ENCODE measurements at places on chromosomes 16 and 17.

- DNase-seq: no peak
Measured at GRCh38 chr16:84800158-84800978, 19.4 kb upstream of the CRISPLD2 start.

- no peak for DNase-seq
Measured at GRCh38 chr16:76899767-76900166, 291.2 kb upstream of the MON1B start.

GRCh38 chr17:31548709-31549108 is 157.2 kb downstream of the RAB11FIP4 start:
- no peak for DNase-seq

DNA sequence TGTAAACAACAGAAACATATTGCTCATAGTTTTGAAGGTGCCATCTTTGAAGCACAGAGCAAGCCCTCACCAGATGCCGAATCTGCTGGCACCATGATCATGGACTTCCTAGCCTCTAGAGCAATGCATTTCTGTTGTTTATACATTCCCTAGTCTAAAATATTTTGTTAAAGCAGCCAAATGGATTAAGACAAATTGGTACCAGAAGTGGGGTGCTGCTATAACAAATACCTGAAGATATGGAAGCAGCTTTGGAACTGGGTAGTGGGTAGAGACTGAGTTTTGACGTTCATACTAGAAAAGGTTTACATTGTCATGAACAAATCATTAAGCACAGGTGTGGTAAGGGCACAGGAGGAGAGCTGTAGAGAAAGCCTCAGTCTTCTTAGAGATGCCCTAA is 13.6 kb downstream of the SGF29 start:
- no peak for DNase-seq

DNA sequence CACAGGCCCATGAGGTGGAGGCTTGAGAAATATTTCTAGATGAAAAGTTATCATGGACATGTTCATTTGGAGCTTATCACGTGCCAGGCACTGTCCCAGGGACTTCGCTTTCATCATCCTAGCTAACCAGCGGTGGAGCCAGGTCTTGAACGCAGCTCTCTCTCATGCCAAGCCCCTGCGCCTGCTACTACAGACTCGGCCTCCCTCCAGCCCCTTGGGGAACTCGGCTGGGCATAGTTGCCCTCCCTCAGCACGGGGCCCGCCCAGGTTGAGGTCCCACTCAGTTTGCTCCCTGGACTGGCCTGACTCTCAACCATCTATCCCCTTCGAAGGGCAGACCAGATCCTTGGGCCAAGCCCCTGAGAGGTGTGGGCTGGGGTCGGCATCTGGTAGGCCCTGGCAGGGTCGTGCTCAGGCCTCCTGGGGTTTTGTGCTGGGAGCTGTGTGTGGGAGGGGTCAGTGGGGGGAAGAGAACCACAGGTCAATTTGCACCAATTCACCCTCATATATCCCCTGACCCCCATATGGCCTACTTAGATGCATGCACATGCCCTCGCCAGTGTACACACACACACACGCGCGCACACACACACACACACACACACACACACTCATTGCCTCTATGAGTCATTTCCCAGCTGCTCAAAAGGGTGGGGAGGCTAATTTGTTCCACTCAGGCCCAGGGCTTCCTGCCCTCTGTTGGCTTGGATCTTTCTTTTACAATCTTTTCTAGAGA is 12.1 kb upstream of the SCN4A start:
- DNase-seq: peak; percentile 88

DNA sequence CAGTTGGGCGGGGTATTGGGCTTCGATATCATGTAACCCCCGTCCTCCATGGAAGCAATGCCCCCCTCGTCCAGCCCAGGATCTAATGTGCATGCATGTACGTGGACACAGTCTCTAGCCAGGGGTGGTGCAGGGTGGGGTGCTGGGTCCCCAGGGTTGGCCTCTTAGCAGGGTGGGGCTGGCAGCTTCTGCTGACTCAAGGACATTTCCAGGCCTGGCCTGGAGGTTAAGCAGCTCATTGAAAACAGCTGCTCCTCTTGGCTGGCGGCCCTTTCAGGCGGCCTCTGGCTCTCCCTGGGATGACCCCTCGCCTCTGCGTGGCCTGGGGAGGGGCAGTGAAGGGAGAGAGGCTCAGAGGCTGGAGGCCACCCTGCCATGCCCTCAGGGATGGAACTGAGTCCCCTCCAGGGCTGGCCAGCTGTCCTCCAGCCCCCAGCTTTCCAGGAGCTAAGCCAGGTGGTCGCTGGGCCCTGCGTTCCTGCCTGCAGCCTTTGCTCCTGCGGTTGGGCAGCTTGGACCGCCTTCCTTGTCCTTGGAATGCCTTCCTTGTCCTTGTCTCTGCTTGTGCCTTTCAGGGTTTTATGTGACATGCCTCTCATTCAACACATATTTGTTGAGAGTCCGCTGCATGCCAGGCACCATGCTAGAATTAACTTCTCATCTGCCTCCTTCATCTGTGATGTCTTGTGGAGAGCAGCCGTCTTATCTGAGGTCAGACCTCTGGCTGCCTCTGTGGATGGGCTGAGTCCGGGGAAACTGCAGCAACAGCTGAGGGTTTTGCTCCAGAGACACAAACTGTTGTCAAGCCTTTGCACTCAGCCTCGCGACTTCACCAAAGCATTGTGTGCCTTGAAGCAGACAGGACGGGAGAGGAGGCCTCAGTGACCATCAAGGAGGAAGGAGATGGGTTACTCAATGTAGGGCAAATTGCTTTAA is 26.6 kb downstream of the MRC2 start:
- DNase-seq: peak; percentile 82

DNA sequence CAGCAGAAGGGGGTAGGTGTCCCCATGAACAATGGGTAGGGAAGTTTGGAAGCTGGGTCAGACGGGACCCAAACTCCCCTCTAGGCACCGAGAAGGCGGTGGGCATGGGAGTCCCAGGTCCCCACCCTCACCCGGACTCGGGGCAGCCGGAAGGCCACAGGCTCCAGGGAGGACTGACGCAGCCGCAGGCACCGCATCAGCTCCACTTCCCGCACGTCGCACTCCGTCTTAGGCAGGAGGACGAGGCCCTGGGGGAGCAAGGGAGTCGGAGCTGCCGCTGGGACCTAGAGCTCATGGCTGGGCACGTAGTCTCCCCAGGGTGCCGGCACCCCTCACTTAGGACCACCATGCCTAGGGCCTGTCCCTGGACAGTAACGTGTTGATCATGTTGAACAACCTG is 7.1 kb upstream of the PAM16 start:
- no peak for DNase-seq

DNA sequence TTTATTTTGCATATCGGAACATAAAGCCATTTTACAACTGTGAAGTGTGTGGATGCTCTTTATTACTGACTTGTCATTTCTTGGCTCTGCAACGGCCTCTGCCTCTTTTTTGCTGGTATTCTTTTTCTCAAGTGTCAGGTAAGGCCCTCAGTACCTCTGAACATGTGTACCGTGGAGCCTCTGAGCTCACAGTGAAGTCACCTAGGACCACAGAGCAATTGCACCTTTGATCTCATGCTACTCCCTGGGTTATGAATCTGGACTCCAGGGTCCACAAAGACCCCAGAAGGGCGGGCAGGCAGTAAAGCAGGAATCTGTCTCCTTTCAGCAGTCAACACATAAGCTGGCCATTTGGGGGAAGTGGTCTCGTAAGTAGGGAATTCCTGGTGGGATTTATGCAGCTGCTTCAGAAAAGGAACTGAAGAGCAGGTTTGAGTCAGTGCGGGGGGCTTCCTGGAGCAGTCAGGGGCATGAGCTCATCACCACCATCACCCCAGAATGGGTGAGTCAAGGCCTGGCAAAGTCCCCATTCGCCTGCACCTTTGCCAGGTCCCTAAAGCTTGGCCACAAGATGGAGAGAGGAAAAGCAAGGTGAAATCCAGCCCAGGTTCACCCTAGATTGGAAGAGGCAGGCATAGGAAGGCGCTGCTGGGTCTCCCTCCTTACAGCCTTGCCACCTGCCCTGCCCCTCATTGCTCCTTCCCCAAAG is 33.0 kb downstream of the TBX4 start:
- DNase-seq: no peak

Data from AG08396 (cell line).